ENCODE measurements at places on chromosomes 16 and 17.

DNA sequence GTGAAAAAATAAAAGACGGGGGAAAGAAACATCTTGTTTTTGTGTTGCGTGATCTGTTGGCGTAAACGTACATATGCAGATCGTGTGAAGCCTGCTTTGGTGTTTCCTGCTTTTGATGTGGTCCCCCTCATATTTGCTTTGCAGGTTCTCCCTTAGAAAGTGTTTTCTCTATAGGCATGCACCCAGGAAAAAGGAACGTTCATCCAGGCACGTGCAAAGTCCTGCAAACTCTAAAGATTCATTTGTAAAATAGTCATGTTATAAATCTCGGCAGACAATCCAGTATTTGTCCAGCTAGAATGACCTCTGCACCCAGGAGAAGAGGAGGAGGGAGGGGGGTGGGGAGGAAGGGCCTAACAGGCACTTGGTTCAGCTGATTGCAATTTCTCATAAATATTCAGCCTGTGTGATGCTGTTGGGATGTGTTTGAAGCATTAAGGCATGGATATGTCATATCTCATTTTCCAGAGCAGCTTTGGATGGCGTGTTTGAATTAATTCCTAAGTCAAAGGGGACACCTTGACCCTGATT lies 40.3 kb upstream of the DDX52 start:
- no peak for DNase-seq

- DNase-seq, result peak; percentile 63
These were observed 12.0 kb downstream of the TBC1D24 start for GRCh38 chr16:2486645-2487516.

- no peak for DNase-seq
These were observed 558 bp downstream of the B3GNT9 start for GRCh38 chr16:67150047-67150832.

DNA sequence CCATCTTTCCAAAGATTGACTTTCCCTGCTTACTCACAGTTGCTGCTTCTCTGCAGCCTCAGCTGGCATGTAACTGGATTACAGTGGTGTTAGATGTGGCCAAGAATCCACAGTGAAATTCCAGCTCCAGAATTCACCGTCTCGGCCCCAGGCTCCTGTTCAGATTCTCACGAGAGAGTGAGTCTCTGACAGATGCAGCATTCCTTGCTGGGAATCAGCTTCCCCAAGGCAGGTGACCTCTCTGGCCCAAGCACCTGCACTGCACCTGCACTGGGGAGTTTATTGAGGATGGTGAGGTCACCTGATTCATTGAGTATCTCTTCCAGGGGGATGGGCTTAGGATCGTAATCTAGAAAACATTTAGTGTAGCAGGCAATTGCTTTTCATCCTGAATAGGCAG lies 600.5 kb upstream of the RBFOX1 start:
- no peak for DNase-seq

GRCh38 chr17:19470530-19471261 lies 59.7 kb downstream of the RNF112 start:
- no peak for DNase-seq

DNA sequence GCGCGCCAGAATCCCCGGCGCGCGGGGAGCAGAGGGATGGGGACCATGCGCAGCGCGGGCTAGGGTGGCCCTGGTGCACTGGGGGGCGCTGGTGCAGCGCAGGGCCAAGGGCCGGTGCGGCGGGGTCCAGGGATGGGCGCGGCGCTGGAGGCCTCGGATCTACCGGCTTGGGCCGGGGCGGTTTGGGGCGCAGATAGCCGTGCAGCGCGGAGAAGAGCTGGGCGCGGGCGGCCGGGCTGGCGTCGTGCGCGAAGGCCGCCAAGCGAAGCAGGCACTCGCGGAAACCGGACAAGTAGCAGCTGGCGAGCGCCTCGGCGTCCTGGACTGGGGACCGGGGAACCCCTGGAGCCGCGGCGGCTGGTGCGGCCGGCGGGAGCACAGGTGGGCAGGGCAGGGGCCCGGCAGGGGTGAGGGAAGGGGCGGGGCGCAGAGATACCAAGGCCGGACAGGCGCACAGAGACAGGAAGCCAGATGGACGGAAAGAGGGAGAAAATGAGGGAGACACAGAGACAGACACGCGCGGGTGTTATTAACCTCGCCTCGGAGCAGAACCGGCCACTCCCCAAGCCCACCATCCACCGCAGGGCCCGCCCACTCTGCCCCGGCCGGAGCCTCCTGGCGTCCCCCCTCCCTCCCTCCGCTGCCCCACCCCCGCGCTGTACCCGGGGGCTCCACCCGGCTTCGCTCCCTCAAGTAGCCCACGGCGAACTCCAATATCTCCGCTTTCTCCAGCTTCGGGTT lies 2.1 kb downstream of the HES7 start:
- no peak for DNase-seq

- no peak for DNase-seq
These were observed 193.8 kb downstream of the SNX29 start for GRCh38 chr16:12170103-12171040.

- no peak for DNase-seq
These were observed at the start of gene GRIN2C for GRCh38 chr17:74859459-74860228. TSS of gene GRIN2C (minus strand) at chr17:74859885. CDS start at chr17:74855092, 4,793 bp downstream.

DNA sequence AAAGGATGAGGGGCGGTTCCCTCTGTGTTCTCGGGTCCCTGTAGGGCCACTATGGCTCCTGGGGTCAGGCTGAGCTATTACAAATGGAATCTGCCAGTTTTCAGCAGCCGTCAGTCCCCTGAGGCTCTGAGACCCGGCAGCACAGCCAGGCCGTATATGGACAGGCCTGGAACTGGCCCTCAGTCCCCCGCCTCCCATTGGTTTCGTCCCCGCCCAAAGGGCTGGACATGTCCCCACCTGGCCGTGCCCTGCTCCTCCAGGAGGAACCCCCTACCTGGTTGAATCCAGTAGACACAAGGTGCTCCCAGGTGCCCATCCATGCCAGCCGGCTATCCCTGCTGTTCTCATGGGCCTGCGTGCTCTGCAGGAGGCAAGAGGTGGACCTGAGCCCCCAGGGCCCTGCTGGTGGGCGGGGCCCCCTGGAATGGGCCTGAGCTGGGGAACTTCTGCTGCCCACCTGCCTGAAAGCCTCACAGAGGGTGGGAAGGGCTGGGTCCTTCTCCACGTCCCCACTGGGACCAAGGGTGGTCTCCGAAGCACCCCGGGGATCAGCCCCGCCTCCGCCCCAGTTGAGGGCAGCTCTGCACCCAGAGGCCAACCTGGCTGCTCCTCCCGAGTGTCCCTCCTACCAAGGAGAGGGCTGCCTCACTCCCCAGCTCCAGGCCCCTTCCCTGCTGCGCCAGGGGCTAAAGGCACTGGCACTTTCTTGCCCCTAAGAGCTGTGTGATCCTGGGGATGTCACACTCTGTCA lies 16.8 kb downstream of the VASN start:
- DNase-seq, result no peak

DNA sequence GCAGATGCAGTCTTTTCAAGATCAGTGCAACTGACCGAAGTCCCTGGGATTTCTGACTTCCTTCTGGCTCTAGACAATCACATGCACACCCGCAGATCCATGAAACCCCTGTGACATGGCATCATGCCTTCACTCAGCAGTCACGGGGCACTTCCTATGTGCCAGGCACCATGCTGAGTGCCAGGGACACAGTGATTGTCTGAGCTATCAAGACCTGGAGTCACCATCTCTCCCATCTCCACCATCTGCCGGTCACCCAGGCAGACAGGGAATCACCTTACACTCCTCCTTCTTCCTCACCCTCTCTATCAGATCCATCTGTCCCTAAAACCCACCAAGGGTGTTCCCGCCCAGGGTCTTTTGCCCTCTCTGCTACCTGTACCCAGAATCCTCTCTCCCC lies 5.3 kb downstream of the BEAN1 start:
- DNase-seq, result no peak

DNA sequence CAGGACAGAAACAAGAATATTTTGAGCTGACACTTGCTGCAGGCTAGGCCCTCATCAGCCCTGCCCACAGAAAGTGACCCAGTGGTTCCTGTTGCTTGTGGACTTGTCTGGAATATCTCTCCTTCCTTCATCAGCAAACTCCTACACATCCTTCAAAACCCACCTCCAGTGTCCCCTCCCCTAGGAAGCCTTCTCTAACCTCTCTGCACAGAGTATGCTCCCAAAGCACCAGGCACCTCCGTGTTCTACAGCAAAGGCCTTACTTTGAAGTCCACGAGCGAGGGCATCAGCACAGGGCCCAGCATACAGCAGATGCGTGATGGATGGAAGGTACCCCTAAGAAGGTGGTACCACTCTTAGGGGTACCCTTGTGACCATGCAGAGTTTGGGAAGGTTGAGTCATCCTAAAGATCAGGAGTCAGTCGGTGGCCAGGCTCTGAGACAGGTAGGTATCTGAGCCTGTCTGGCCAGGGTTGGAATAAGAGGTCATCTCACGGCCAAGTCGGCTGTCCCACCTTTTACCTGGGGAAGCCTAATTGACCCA lies 2.0 kb downstream of the CCDC102A start:
- DNase-seq, result no peak

- no peak for DNase-seq
These were observed 4.0 kb upstream of the SCRN2 start for GRCh38 chr17:47844814-47845715.

DNA sequence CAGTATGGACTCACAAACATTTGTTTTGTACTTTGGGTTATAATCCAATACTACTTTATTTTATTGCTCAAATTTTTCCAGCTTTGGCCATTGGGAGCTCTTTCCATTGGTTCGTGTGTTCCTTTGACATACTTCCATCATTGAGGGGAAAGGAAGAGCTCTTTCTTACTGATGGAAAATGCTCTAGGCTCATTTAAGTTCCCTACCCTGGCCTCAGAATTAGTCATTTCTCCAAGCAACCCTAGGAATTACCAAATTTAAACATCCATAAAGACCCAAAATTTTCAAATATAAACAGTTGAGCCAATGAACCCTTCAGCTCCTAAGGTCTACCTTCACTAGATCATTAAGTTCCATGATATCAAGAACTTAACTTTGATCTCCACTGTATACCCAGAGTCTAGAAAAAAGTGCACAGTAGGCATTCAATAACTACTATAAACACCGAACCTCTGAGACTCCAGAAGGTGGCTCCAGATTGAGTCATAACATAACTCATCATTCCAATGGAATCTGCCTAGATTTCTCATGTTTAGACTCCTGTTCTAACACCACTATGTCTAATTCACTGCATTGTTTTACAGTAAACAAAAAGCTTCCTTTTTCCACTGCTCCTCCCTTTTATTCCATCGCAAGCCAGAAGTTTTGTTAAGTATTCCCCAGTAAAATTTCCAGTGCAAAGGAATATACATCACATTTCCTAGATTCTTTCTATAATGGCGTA lies 39.0 kb downstream of the SMURF2 start:
- no peak for DNase-seq

- DNase-seq, result peak; percentile 8
These were observed at the start of gene MPP3 for GRCh38 chr17:43832976-43833829. TSS of gene MPP3 (minus strand) at chr17:43833146. CDS start at chr17:43831906, 1,240 bp downstream.

GRCh38 chr16:56347670-56348069 lies 77.7 kb downstream of the AMFR start:
- no peak for DNase-seq

GRCh38 chr17:39599665-39600231 lies 8.0 kb downstream of the NEUROD2 start:
- no peak for DNase-seq

DNA sequence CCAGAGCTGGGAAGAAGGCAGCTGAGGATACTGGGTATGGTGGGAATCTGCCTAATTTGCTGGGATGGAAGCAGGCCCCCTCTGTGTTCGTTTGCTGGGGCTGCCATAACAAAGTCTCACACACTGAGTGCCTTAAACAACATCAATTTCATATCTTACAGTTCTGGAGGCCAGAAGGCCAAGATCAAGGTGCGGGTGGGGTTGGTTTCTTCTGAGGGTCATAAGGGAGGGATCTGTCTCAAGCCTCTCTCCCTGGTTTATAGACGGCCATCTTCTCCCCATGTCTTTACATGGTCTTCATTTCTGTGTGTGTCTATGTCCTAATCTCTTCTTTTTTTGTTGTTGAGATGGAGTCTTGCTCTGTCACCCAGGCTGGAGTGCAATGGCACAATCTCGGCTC lies 35.8 kb downstream of the GDE1 start:
- DNase-seq, result no peak

- DNase-seq, result no peak
These were observed 5.2 kb downstream of the CCDC154 start for GRCh38 chr16:1439058-1439698.

DNA sequence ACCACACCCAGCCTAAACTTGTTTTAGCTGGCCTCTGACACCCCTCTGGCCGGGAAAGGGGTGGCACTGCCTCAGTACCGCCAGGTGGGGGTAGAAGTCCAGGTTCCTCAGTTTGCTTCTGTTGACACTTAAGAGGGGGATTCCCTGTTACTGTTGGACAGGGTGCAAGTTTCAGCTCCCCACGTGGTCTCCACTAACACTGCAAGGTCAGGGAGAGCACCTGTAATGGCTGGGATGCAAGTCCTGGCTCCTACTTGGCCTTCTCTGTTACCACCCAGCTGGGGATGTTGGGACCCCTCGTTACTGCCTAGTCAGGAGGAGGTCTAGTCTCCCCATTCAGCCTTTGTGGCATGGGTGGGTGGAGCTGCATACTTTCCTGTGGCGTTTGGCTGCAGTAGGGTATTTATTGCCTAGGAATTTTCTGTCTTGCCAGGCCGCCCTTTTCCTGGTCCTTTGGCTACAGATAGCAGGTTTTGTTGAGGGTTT lies 10.6 kb upstream of the MFAP4 start:
- DNase-seq, result no peak

- DNase-seq, result no peak
These were observed 28.8 kb upstream of the MTSS2 start for GRCh38 chr16:70714581-70715054.

DNA sequence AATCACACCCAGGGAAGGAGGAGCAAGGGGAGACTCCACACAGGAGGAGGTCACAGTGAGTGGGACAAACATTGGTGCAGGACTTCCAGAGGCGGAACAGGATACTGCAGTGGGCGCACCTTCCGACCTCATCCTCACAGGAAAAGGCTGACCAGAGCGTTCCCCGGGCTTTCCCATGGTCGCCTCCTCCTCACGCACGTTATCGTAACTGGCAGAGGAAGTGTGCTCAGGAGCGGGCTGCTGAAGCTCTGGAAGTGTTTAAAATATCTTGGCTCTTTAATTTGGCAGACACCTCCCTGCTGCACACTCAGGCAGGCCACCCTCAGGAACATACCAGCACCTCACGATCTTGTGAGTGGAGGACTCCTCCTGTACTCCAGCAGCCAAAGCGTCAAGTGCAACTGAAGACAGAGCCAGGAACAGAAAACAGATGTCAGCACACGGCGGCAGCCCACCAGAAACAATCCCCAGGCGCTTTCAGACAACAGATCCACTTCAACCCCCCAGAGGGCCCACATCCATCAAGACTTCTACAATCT lies 17.5 kb downstream of the FANCA start:
- DNase-seq, result no peak
